ENCODE measurements at places on chromosomes 5 and 9.

GRCh38 chr5:83608122-83608521 is 112.5 kb downstream of the HAPLN1 start:
- no peak for DNase-seq

- no peak for DNase-seq
Observed at GRCh38 chr5:53173083-53173482, 63.5 kb upstream of the MOCS2 start.

GRCh38 chr9:89477811-89478630 is 19.9 kb downstream of the SEMA4D start:
- no peak for DNase-seq

DNA sequence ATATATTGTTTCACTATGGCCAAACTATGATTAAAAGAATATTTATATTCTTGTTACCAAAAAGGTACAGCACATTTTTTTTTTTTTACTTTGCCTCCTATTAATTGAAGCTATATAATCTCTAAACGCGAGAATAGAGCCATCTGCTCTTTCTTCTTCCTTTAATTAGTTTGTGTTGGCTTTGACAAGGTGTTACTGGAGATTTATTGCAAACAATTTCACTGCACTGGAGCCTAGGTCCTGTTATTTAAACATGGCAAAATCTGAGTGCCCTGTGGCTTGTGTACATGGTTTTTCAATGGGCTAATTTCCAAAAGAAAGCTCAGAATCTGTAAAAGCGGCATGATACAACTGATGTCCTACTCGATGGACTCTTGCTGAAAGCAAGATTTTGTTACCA is 40.8 kb upstream of the GABRG2 start:
- DNase-seq, result no peak

DNA sequence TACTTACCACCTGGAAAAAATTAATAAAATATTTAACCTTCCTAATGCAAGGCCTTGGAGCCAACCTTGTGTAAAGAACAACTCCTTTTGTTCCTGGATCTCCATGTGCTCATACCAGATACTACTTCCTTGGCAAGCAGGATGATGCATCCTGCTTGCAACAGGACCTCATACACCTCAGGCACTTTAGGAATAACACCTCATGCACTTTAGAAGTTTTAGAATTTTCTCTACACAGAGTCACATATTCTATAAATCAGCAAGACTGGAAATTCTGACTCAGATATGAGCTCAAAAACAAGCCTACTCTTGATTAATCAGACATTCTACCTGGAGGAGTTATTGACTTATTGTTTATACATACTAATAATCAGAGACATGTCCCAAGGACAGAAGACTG is 209.6 kb upstream of the CDH10 start:
- DNase-seq, result no peak

DNA sequence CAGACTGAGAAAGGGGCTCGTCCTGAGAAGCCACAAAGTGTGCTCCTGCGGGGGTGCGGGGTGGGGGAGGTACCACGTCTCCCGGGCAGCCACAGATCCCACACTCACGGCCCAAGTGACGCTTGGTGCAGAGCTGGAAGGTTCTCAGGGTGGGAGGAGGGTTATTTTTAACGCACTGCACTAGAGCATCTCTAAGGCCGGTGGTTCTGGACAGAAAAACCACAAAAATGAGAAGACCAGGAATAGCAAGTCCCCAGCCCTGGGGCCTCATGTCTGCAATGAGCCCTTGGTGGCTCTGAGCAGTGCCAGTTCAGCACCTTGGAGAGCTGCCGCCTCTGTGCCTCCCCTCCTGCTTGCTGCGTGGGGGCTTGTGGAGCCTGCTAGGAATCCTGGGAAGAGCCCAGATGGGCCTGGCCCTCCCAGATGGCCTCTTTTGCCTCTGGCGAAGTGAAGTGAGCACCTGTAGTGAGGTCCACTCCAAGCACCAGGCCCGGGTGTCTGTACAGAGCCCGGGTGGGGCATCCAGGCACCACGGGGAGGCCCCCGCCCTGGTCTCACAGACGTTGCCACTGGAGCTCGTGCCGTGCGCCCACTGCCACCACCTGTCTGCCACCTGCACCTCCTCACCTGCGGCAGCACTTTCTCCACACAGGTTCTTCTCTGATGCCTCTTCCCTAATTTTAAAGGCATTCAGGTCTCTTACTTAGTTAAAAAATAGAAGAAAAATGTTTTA is 48.9 kb upstream of the CACNA1B start:
- DNase-seq, result no peak

DNA sequence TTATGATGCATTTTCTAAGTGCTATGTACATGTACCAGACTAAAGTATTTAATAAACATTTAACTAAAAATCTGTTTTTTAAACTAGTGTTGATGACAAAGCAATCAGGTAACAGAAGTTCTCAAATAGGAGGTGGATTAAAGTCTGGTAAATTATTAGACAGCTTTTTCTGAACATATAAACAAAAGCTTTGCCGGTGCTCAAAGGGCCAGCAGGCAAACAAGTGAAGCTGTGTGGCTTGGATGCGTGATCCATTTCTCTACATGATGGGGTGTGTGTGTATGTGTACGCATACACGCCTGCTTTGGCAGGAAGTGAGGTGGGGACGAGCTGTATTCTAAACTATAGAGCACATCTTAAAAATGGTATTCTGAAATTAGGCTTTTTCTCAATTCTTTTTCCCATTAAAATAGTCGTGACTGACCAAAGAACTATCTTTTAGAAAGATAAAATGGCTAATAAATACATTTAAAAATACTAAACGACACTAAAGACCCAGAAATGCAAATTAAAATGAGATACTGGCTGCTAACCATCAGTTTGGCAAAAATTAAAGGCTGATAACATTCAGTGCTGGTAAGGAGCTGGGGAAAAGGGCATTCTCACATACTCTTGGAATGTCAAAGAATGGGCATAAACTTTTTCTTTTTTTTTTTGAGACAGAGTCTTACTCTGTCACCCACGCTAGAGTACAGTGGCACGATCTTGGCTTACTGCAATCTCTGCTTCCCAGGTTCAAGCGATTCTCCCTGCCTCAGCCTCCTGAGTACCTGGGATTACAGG is 174.0 kb downstream of the MAPKAP1 start:
- DNase-seq, result no peak

DNA sequence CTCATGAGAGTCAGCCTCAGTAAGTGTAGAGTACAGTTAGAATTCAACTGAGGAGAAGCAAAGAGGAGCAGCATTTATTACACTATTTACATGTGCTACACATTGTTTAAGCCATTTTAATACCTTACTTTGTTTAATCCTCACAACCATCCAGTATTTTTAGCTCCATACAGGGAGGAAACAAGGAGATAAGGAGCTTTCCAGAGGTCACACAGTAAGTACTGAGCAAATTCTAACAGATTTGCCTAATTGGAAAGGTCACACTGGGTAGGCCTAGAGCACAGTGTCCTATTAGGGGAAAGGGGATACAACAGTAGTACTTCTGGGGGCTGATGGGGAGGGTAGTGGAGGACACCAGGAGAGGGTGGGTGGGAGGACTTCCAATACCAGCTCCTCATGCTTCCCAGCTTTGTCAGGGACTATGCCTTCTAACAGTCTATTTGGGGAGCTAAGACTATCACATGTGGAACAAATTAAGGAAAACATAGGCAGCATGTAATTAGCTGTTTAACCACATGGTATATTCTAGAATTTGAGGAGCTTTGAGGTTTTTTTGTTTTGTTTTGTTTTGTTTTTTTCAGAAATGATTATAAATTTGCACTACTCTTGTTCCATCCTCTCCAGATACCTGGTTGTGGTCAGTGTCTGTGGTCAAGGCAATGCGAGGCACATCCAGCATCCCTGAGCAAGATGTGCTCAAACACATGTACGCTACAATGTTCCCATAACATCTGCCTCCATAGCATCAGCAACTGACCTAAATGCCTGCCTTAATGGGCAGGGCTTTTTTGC is 96.0 kb upstream of the SLC12A2 start:
- no peak for DNase-seq

- no peak for DNase-seq
Observed at GRCh38 chr5:143509758-143510221, 106.3 kb upstream of the NR3C1 start.

GRCh38 chr5:16679863-16680262 is 63.1 kb upstream of the RETREG1 start:
- no peak for DNase-seq

GRCh38 chr9:28801144-28801799 is 1228.0 kb upstream of the C9orf72 start:
- no peak for DNase-seq

DNA sequence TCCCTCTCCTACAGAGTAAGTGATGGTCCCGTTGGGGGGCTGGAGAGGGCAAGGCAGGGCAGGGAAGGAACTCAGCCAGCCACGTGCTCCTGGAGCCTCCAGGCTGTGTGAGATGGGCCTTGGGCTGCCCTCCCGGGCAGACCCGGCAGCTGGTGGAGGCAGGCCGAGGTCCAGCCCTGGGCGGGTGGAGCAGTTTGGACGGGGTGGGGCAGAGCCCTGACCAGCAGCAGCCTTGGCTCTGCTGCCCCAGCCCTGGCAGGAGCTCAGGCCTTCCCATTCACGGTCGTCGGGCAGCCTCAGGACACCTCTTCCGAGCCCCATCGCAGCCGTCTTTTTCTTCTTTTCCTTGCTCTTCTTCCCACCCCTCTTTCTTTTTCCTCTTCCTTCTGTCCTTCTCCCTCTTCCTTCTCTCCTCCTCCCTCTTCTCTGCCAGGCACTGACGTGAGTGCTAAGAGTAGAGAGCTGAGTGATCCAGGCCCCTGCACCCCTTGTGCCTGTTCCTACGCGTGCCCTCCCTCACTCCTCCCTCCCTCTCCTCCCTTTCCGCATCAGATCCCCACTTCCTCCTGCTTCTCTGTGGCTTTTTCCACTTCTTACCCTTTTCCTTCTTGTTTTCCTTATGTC is 42.8 kb downstream of the AMBP start:
- no peak for DNase-seq

- DNase-seq, result no peak
Observed at GRCh38 chr5:135276151-135276550, 122.9 kb downstream of the MACROH2A1 start.

- no peak for DNase-seq
Observed at GRCh38 chr5:150648294-150649107, 8.0 kb downstream of the SYNPO start.

DNA sequence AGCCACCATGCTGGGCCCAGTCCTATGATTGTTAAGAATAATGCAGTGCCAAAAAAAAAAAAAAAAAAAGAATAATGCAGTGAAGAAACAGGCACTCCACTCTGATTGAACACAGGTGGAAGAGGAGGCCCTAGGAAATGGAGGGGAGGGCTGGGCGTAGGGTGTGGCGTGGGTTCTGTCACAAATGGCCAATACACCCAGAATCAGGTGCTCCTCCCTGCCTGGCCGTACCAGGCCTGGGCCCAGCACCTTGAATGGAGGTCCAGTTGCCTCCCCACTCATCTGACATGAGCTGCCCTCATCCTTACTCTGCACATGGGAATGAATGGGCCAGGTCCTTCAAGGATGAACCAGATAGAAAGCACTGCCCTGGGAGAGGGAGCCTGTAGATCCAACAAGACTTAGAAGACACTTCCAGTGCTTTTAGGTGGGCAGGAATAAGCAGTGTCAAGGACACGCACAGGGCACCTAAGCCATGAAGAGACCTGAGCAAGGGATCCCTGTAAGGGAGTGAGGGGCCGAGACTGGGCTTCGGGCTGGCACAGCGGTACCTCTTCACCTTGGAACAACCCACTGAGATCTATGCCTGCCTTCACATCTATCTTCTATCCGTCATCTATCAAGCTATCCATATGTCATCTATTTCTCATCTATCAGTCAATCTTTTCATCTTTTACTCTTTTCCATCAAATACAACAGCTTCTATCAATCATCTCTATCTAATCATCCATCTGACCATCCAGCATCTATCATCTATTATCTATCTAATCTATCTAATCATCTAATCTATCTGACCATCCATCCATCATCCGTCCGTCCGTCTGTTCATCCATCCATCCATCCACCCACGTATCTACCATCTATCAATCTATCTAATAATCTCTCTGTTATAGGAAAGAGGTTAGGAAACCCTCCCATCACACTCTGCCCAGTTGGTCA is 15.9 kb downstream of the NINJ1 start:
- no peak for DNase-seq

GRCh38 chr5:151085517-151086041 is 4.7 kb upstream of the TNIP1 start:
- no peak for DNase-seq

DNA sequence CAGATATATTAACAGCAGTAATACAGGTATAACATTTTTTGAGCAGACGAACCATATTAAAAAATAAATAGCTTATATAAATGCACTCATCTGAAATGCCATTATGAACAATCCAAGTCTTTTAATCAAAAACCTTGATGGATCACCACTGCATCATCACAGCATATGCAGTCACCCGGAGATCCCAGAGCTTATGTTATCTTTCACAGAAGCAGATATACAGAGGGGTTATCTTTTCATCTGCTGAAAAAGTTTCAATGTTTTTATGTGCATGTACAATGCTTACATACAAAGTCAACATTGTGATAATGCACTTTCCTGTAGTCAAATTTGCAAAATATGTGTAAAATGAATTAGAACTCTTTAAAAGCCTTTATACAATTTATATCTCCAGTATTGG is 211.9 kb downstream of the FBXL7 start:
- DNase-seq, result no peak

- no peak for DNase-seq
Observed at GRCh38 chr9:31030741-31031202, 1353.7 kb upstream of the ACO1 start.

DNA sequence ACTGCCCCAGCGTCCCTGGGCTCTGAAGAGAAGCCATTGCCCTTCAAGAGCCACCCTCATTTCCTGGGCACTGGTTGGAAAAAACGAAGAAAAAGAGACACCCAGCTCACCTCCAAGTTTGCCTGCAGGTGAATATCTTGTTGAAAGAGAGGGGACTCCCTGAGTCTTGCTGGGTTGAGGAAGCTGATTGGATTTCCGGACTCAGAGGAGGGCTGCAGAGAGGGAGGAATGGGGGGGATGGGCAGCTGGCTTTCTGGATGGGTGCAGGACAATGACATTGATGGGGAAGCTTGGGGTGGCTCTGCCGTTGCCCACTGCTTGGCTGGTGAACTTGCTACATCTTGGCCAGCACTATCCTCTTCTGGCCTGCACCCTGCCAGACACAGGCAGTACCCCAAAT is 31.0 kb upstream of the IER5L start:
- no peak for DNase-seq

DNA sequence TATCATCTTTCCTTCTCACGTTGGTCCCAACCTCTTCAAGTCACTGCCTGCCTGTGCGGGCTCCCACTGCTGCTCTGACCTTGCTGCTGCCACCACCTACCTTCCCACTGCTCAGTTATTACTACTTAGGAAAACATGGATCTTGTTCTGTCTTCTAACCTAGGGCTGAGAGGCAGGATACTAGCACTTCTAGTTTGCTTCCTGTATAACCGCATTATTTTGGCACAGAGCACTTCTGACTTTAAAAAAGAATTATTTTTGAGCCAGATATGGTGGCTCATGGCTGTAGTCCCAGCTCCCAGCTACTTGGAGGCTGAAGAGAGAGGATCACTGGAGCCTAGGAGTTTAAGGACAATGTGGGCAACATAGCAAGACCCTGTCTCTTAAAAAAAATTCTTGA is 135.4 kb upstream of the GNA14 start:
- DNase-seq, result no peak
